Activated T-helper 2 cell treated with anti-CD3 and anti-CD28 coated beads, Interferon-gamma antibody, Interleukin-2, Interleukin-4, amounts not matched to agents 10 μg/mL and 5 μg/mL and 100 μg/mL, durations not matched to agents 14 hours and 24 hours and 36 hours (primary cell): ENCODE measurements at places on chromosomes 12 and 14. TPM values are rescaled to one million over a fixed set of nuclear protein-coding genes. Genes with fewer than 3 reads are reported as not detected.
A peak's percentile ranks its signal among the peaks of the same experiment; 100 is the strongest.

SYNDIG1L gene
- total RNA-seq: not detected in 2 replicates

ACYP1 gene
- 42.8 and 43.5 TPM in 2 replicates for total RNA-seq

TPH2 gene
- total RNA-seq: not detected in 2 replicates

KRT6C gene
- not detected in 2 replicates for total RNA-seq

MSI1 gene
- total RNA-seq: 1.4 and 3.5 TPM in 2 replicates

NKX2-1 gene
- total RNA-seq: not detected in 2 replicates

CCDC177 gene
- 0.05 TPM in 1 of 2 replicates, not detected in the other for total RNA-seq

LIMA1 gene
- total RNA-seq: 331 and 333 TPM in 2 replicates

DNA sequence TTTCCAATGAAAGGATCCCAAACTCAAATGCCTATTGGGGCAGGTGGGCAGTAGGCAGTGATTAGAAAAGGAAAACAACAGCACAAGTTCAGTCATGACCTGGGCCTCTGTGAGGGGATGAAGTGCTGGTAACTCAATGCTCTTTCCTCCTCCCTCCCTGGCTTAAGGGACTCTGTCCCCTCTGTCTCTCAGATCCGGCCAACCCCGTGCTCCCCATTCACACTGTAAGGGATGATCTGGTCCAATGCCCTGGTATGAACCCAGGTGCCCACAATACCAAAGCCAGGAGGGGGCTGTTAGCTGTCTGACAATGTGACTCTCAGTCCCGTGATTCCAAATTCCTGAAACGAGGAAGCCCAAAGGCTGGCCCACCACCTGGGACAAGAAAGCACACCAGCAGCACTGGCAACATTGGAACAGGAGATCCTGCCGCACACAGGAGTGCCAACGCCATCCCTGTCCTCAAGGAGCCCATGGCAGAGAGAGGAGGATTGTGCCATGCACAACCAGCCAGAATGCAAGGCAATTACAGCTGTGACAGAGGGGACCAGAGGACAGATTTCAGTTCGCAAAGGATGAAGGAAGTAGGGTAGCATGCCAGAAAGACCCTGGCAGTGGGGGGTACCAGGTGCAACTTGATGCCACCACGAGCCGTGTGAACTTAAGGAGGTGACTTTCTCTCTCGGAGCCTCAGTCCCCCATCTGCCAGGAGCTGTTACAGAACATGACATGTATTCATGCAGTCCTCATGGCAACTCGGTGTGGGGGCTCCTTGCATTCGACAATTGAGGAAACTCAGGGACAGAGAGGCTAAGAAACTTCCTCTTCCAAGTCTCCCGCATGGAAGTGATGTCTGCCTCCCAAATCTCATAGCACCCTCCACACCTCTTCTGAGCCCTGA lies 37.6 kb downstream of the SERPINA3 start:
- H3K4me3 ChIP-seq: no peak overlapping the region
- no peaks in the 10 kb centered on the region for H3K4me1 ChIP-seq
- H3K27ac ChIP-seq: no peak overlapping the region
- no peaks in the 10 kb centered on the region for H3K27me3 ChIP-seq
- DNase-seq: no peak
- H3K36me3 ChIP-seq: no peaks in the 10 kb centered on the region

- peaks cover 2% of the 10 kb centered on the region for H3K4me1 ChIP-seq
- no peak for DNase-seq
- no peak overlapping the region for H3K27ac ChIP-seq
- peaks cover 9% of the 10 kb centered on the region for H3K36me3 ChIP-seq
These were observed 24.0 kb downstream of the CHGA start for GRCh38 chr14:92946847-92947545.

GRCh38 chr14:99673305-99674063 lies 10.6 kb upstream of the CYP46A1 start:
- H3K36me3 ChIP-seq: no peaks in the 10 kb centered on the region
- H3K27ac ChIP-seq: no peak overlapping the region
- no peaks in the 10 kb centered on the region for H3K27me3 ChIP-seq
- H3K4me3 ChIP-seq: no peak overlapping the region

- H3K27me3 ChIP-seq: no peaks in the 10 kb centered on the region
- DNase-seq: no peak
- peaks cover 50% of the 10 kb centered on the region for H3K36me3 ChIP-seq
- H3K27ac ChIP-seq: no peak overlapping the region
- no peak overlapping the region for H3K4me3 ChIP-seq
These were observed 22.8 kb downstream of the ATF1 start for GRCh38 chr12:50786498-50787231.

DNA sequence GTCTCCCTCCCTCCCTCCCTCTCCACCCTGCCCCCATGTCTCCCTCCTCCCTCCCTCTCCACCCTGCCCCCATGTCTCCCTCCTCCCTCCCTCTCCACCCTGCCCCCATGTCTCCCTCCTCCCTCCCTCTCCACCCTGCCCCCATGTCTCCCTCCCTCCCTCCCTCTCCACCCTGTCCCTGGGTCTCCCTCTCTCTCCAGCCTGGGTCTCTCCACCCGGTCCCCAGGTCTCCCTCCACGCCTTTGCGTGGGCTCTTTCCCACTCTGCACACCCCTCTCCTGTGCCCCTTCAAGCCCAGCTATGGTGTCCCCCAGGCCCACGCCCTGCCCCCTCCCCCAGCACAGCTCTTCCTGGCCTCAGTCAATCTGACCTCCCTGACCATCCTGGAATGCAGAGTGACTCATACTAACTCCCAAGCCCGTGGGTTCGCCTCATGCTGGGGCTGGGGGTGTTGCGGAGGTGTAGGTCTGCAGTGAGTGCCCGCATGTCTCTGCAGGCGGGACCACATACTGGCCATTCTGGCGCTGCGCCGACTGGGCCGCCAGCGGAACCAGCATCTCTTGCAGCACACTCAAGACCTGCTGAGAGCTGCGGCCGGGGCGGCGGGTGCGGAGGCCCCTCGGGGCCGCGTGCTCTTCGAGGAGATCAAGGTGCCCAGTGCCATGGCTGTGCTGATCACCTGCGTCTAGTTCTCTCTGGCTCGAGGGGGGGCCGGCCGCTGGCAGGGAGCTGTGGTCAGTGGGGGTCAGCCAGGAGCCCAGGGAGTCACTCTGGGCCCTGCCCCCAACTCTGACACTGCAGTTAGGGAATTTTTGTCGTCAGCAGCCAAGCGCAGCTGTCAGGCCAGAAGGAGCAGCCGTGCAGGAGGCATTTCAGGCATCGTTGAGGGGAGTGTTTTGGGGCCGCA lies 13.5 kb upstream of the TNFAIP2 start:
- H3K4me1 ChIP-seq: peaks cover 4% of the 10 kb centered on the region
- no peak for DNase-seq
- H3K36me3 ChIP-seq: no peaks in the 10 kb centered on the region
- peaks cover 10% of the 10 kb centered on the region for H3K27me3 ChIP-seq

DNA sequence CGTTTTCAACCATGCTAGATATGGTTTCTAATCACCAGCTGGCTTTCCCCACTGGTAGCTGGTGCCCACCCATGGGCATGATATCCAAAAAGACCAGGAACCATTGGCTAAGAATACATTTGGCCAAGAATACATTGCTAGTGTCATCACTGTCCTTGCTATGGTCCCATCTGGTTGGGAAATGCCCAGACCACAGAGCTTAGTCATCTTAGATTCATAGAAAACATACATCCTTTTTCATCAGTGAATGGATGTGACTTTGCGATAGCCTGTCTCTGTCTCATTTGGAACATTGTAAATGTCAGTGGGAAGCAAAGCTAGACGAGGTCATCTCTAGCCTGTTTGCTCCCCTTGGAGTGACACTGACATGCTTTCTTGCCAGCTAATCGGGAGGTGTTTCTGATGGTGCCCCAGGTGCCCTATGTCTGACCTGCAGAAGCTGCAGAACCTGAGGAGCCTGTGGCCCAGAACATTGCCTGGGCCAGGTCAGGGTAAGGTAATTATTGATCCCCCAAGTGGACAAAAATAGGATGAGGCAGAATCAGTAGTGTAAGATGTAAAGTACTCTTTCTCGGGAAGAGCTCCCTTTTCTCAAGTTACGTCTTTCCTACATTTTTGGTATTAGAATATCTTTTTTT lies 194.8 kb downstream of the SLC41A2 start:
- DNase-seq: no peak
- no peaks in the 10 kb centered on the region for H3K27me3 ChIP-seq
- peak overlapping the region; percentile 76 for H3K27ac ChIP-seq
- peak overlapping the region; percentile 20 for H3K4me3 ChIP-seq

DNA sequence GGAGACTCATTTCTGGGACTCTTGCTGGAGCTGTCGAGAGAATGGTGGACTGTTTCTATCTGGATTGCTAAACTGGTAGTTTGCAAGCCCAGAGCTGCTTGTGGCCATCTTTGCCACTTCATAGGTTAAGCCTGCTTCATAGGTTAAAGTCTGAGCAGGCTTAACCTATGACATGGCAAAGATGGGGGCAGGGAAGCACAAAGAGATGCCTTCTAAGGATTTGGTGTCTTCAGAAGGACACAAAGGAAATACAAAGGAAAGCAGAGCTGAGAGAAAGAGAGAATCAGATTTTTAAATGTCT lies 78.4 kb upstream of the MAX start:
- no peak overlapping the region for H3K4me3 ChIP-seq
- peaks cover 19% of the 10 kb centered on the region for H3K4me1 ChIP-seq
- H3K27me3 ChIP-seq: peaks cover 2% of the 10 kb centered on the region

DNA sequence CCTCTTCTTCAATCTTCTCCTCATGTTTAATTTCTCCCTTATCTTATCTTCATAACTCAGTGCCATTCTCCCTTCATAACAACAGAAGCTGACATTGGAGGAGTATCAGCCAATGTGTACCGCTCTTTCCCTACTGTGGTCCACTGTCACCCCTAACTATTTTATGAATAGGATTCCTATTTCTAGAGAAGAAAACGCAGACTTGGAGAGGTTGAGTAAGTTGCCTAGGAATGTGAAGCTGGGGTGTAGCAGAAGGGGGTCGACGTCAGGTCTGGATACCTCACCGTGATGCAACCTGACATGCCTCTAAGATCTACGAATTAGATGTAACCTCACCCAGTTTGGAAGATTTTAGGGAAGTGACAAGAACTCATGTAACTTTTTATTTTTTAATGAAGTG lies 17.1 kb downstream of the LMO3 start:
- no peaks in the 10 kb centered on the region for H3K4me1 ChIP-seq
- no peak overlapping the region for H3K27ac ChIP-seq
- H3K4me3 ChIP-seq: no peak overlapping the region
- no peaks in the 10 kb centered on the region for H3K36me3 ChIP-seq
- no peaks in the 10 kb centered on the region for H3K27me3 ChIP-seq

DNA sequence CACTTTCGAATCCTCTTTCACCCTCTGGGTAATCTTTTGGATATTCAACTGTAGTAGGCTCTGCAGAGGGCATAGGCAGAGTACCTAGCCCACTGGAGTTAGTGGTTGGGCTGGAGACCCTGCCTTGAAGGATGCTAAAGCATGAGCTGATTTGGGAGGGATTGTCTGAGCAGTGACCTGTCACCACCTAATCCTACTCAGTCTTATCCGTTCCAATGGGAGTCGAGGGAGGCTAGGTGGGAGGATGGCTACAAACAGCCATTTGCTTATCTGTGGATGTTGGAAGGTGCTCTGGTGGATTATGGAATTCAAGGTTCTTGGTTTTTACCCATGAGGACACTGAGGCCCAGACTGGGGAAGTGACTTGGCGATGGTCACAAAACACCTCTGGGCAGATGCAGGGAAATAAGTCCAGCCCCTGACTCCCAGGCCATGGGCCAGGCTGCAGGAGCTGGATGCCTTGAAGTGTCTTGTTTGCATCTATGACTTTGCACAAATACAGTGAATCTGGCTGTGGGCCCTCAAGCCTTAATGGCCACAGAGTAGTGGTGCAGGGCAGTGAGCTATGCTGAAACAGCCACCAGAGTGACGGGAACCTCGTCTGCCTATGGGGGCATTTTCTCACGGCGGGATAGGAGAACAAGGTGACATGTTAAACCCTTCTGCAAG lies 3.7 kb downstream of the KMT5A start:
- H3K27me3 ChIP-seq: no peaks in the 10 kb centered on the region
- peaks cover 37% of the 10 kb centered on the region for H3K4me1 ChIP-seq
- peak overlapping the region; percentile 81 for H3K4me3 ChIP-seq

- H3K4me3 ChIP-seq: peak overlapping the region; percentile 83
- no peaks in the 10 kb centered on the region for H3K27me3 ChIP-seq
- H3K27ac ChIP-seq: peak overlapping the region; percentile 96
- no peak for DNase-seq
These were observed 6.3 kb downstream of the ITGA5 start for GRCh38 chr12:54412786-54413185.

GRCh38 chr12:31650918-31651317 lies 8.6 kb upstream of the ETFBKMT start:
- peaks cover 13% of the 10 kb centered on the region for H3K4me1 ChIP-seq
- H3K27ac ChIP-seq: no peak overlapping the region
- H3K27me3 ChIP-seq: peaks cover 8% of the 10 kb centered on the region
- H3K36me3 ChIP-seq: no peaks in the 10 kb centered on the region

DNA sequence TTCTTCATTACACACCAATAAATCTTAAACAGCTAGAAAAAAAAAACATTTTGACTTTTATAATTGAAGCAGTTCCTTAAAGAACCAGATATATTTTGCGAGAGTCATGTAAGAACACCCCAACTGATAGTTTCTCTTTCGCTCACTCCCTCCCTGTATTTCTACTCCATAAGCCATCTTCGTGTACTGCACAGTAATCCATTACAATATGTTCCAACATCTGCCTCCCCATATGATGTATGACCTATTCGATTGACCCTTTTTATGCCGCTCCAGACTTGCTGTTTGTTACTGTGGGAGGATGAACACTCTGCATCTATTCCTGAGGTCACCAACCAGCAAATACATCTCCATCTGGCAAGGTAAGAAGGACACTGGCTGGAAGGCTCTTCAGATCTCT lies 331.7 kb downstream of the SOX5 start:
- H3K4me3 ChIP-seq: no peak overlapping the region
- no peak overlapping the region for H3K27ac ChIP-seq
- no peaks in the 10 kb centered on the region for H3K27me3 ChIP-seq
- DNase-seq: no peak

DNA sequence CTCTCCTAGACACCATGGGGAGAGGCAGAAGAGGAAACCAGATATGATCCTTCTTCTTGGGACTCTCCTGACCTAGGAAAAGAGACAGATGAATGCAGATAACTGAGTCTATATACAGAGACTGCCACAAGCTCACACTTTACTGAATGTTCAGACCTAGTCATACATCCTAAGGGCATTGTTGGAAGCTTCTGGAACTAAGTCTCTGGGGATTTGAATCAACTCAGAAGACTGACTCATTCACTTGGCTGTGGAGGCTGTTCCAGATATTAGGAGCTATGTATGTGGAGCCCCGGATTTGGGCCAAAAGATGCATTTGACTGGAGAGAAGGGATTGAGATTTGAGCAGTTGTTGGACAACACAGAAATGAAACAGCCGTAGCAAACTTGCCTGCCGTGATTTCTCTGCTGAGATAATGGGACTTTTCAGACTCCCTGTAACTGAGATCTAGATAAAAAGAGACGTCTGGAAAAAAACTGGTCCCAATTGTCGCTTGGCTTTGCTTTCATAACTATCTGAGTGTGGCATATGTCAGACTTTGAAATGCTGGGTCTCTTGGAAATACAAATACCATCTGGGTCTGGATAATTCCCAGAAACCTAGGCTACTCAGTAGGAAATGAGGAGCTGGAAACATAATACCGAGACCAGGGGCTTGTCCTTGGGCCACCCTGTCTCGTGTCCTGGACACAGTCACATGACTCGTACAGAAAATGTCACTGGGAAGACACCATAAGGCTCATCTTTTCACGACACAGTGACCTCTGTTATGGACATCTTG lies 396.8 kb downstream of the NUAK1 start:
- no peak for DNase-seq
- H3K27ac ChIP-seq: no peak overlapping the region
- H3K4me3 ChIP-seq: no peak overlapping the region
- H3K36me3 ChIP-seq: no peaks in the 10 kb centered on the region
